ENCODE measurements at places on chromosomes 7 and 10.

GRCh38 chr10:93894516-93895378 lies 969 bp downstream of the SLC35G1 start:
- DNase-seq, result peak; percentile 22

DNA sequence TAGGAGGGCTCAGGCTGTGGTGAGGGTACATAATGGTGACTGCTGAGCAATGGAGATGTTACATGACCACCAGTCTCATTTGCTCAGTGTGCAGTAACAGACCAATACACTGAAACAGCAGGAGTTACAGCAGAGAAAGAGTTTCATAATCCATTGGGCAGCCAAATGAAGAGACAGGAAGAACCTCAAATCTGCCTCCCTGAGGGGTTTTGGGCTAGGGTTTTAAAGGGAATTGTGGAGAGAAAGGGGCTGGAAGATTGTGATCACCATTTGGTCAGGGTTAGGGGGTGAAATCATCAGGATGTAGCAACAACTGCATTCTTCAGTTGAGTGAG lies 838.3 kb downstream of the GRID1 start:
- DNase-seq, result no peak

DNA sequence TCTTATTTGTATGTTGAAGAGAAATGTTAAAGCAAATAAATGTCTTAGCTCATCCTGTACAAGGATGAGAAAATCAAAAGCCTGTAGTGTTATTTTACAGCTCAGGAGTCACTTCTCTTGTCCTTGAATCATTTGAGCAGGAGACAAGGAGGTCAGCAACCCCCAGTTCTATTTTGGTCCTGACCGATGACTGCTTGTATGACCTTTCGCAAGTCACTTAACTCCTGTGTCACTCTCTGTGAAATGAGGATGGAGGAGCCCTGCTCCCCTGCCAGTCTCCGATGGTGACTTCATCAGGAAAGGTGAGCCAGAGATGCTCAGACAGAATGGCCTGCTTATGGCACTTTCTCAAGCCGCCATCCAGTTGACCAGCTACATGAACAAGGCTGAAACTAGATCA lies 101.0 kb downstream of the CELF2 start:
- no peak for DNase-seq

DNA sequence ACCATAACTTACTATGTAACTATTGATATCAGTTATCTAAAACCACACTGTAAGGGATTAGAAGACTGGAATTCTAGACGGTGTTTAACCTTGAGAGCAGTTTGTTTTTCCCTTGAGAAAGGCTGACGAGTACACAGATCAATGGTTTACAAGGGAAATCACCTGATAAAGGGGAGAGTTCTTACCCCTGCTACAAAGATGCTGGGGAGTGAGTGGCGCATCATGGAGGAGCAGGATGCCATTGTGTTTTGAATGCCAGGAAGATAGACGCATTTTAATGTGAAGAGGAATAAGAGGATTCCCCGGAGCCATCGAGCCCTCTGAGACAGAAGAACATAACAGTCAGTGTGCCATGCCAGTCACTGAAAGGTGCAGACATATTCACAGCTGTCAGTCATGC lies 145.2 kb downstream of the PKD1L1 start:
- DNase-seq, result no peak

GRCh38 chr10:74916283-74916682 lies 89.9 kb downstream of the KAT6B start:
- DNase-seq, result no peak

DNA sequence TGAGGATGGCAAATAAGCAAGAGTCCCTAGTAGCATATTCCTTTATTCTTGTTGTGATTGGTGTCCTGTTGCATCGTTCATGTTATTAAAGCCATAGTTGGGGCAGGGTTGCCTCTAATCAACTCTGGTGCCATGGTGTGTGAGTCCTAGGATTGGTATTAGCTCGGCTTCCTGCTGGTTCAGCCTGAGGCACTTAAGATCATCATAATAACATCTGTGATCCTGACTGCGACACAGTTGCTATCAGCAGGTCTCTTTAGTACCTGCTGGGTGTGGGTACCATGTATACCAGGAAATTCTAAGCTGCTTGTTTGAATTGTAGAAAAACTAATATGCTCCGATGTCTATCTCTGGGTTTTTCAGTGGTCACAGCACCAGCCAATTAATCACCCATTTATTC lies 1.6 kb downstream of the WEE2 start:
- DNase-seq, result no peak

DNA sequence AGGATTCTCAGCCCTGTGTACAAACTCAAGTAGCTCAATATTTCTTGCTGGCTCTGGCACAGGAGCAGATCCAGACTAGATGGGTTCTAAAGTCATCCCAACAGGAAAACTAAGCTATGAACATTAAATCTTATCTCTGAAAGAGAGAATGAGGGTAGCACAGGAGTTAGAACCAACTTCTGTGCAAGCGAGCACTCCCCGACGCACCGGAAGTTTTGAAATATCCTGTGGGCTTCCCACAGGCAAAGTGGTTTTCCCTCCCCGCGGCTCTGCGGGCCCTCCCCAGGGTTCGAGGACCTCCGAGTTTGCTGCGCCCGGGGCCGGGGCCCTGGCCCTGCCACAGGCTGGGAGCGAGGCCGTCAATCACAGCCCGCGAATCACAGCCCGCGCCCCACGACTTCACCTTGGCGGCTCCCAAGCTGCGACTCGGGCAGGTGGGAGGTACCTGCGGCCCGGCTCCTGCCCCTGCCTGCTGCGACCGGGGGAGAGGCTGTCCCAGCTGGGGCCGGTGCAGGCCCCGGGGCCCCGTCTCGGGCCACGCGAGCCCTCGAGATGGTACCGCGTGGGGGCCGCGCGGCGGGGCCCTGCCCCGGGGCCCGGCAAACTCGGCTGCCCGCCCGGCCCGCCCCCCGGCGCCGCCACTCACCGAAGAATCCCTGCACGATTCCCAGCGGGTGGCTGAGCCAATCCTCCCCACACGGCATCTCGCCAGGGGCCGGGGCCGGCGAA lies 598 bp downstream of the MCMBP start:
- DNase-seq, result peak; percentile 62

DNA sequence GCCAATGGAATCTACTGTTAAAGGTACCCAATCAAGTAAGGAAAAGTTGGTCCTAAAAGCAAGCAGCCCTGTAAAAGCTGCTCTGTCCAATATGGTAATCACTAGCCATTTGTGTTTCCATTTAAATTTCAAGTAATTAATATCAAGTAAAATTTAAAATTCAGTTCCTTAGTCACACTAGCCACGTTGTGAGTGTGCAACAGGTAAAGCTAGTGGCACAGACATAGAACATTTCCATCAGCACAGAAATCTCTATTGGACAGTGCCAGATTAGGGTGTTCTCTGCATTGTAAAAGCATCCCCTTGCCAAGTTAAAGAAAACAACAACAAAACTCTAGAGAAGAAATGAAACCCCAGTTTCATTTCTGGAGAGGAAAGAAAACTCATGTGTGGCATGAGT lies 4.4 kb downstream of the CAV1 start:
- no peak for DNase-seq

- no peak for DNase-seq
Observed at GRCh38 chr7:26584326-26584725, 280.1 kb downstream of the SKAP2 start.

- no peak for DNase-seq
Observed at GRCh38 chr7:36190447-36191291, 37.6 kb downstream of the EEPD1 start.

DNA sequence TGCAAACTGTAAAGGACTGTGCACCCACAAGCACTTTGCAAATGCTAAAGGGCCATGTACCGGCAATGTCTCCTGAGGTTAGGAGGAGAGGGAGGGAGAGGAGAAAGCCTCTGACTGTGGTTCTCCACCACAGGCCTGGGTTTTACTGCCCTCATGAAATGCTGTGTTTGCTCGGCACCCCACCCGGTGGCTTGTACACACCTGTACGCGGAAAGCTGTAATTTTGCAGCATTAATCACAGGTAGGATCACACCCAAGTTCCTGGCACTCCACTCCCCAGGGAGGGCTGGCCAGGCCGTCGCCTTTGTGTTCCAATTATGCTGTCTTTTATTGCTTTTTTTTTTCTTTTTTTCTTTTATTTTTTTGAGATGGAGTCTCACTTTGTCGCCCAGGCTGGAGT lies 78.5 kb upstream of the MYL10 start:
- DNase-seq, result no peak

GRCh38 chr10:100713049-100713858 lies 32.1 kb upstream of the PAX2 start:
- no peak for DNase-seq

DNA sequence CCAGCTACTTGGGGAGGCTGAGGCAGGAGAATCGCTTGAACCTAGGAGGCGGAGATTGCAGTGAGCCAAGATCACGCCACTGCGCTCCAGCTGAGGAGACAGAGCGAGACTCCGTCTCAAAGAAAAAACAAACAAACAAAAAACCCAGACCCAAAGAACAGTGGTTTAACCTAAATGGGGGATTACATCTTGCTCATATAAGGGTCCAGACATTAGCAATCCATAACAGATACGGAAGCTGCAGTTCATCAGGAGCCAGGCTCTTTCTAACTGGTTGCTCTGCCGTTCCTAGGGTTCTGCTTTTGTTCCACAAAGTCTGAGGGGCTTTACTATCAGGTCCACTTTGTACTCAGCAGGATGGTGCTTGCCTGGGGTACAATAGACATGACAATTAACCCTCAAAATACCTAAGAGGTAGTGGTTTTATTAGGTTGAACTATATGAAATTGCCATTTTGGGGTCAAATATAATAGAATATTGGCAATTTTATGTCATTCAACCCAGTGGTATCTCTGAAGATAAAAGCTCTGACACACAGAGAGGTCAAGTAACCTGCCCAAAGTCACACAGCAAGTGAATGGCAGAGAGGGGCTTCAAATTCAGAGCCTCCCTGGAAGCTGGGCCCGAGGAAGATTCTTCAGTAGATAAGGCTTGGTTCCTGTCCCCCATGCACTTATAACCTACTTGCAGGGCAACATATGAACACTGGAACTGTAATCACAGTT lies 21.3 kb downstream of the NYAP1 start:
- no peak for DNase-seq

GRCh38 chr10:11411926-11412545 lies 199.4 kb downstream of the USP6NL start:
- DNase-seq, result no peak

- no peak for DNase-seq
Observed at GRCh38 chr7:7706101-7706511, 12.3 kb downstream of the RPA3 start.

DNA sequence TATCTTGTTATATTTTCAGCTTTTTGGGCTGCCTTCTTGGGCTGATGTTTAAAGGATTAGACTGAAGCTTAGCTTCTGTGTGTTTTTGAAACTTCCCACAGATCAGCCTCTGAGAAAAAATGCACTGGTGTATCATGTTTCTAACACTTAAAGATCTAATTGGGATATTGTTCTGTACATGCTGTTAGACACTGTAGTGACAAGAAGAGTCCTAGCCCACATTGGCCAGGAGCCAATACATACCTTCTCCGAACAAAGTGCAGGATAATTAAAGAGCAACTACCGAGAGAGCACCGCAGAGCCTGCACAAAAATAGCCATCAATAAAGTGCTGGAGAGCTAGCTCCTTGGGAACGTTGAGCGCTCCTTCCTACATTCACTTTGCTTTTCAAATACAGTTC lies 289.4 kb upstream of the SP8 start:
- peak; percentile 13 for DNase-seq

DNA sequence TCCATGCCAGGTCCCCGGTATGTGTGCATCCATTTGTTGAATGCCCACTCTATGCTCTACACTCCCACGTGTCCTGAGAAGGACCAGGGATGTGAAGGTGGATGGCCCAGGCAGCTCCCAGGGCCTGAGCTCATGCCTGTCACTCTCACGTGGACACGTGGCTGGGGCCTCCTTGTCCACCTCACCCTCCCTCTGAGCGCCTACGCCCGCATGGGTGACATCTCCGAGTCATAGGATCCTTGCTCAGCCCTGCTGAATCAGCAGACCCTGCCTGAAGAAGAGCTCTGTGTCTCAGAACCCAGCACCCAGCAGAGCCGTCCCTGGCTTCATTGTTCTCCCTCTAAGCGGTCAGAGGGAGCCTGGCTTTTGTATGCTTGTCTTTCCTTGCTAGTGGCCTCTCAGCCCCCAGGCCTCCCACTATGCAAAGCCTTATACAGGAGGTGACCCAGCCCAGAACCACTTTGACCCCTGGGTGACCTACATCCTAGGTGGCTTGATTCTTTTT lies 107.9 kb upstream of the PPIF start:
- DNase-seq, result peak; percentile 61

DNA sequence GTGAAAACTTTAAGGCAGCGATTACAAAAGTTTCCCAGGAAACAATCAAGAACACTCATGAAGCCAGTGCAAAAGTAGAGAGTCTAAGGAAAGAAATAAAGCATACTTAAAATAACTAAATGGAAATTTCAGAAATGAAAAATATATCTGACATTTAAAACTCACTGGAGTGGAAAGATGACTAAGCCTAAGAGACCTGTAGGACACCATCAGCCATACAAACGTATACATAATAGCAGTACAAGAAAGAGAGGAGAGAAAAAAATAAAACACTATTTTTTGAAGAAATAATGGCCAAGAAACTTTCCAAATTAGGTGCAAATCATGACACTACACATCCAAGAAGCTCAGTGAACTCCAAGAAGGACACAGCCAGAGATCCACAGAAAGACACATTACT lies 5.4 kb upstream of the AKR1D1 start:
- no peak for DNase-seq

- no peak for DNase-seq
Observed at GRCh38 chr7:149795126-149795525, 21.7 kb upstream of the ZNF467 start.

DNA sequence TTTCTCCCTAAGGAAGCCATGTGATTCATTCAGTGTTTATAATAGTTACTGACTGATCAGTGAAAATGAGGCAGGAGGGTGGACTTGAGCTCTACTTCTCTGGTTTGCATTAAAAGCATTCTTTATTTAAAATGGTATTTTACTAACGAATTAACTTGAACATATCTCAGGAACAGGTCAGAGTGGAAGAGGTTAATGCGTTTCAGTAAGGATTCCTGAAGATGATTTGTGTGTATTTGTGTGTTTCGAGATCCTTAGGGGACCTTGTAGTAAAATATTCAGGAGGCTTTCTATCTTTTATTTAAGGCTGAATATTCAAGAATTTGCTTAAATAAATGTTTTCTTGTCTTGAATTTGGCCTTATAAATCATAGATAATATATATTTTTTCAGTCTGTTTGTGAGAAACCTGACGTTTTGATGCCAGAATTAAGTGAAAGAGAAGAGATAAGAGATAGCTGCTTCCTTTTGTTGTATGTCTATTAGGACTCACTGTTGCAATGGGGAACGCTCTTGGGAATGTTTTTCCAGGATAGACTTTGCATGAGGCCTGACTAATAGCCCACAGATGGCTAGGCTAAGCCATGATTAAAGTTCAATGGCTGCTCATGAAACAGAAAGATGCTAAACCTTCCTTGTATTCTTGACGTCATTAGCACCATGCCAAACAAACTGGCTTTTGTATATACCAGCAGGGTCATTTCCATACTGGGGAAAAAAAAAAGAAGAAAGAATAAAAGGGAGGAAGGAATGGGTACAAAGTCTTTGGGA lies 93.8 kb upstream of the MTPN start:
- DNase-seq, result no peak

- no peak for DNase-seq
Observed at GRCh38 chr10:103795634-103796270, 59.6 kb downstream of the SH3PXD2A start.
